Activated CD4-positive, alpha-beta memory T cell treated with anti-CD3 and anti-CD28 coated beads for 36 hours (primary cell): ENCODE measurements at places on chromosomes 12 and 14. TPM values are rescaled to one million over a fixed set of nuclear protein-coding genes. Genes with fewer than 3 reads are reported as not detected.
A peak's percentile ranks its signal among the peaks of the same experiment; 100 is the strongest.

The ASIC1 gene
- 1.6 TPM for total RNA-seq

The OGFOD2 gene
- 22.6 TPM for total RNA-seq

The CELA1 gene
- 0.24 TPM for total RNA-seq

The WSCD2 gene
- total RNA-seq = not detected

The VRTN gene
- total RNA-seq = not detected

The ACVRL1 gene
- not detected for total RNA-seq

The SRRM4 gene
- not detected for total RNA-seq

The KRT73 gene
- not detected for total RNA-seq

DNA sequence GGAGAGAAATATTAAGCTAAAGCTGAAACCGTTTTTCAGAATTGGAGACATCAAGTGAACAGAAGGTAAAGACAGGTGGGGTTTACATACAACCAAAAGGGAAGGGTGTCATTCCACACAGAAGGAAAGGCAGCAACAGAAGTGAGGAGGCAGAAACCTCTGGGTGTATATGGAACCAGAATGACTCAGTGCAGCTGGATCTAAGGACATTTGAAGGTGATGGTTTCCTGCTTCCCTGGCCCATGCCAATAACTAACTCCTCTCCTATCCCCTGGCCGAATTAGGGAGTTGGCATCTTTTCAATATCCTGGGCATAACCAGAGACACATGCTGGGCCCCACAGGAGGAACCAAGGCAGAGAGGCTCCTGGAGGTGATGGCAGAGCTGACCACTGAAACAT is 8.4 kb downstream of the NCKAP5L start:
- no peak for DNase-seq

GRCh38 chr14:64875350-64875749 is 4.4 kb downstream of the SPTB start:
- no peak for DNase-seq

DNA sequence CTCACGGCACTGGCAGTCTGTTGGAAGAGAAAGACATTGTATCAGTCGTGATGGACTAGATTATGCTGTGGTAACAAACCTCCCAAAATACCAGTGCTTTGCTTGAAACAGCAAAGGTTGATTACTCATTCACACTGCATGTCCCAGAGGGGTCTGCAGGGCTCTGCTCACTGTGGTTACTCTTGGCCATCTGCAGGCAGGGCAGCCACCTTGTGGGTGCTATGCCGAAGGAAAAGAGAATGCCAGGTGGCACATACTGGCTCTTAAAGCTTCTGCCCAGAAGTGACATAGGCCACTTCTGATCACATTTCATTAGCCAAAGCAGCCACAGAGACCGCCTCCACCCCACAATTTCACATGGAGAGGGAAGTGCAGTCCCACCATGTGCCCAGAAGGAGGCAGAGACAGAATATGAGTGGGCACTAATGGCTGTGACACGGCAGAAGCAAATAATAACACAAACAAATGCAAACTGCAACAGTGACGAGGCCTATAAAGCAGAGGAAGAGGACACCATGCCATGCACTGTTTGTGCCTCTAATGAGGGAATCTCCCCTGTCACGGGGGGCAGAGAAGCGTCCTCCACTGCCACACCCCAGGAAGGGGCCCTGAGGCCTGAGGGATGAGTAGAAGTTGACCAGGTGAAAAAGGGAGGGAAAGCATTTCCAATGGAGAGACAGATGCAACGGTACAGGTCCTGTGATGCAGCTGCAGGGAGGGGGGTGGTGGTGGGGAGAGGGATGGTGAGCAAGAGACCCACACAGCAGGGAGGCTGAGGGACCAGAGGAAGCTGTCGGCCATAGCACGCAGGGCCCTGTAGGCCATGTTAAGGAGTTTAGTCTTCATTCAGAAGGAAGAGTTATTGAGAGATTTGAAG is 51.7 kb upstream of the KICS2 start:
- peak; percentile 36 for DNase-seq

DNA sequence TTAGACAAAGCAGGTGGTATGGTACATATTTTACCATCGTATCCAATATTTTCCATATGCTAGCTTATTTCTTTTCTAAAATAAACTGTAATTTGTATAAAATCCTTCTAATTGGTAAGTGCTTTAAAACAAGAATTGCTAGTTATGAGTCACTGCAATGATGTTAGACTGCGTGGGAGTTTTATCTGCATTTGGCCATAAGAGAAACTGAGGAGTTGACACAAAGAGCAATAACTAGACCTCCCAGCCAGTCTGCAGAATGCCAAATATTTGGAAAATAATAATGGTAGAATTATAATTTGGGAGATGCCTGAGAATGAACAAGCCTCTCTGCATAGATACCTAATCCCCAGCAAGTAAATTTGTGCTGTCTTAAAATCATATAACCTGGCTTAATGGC is 61.7 kb upstream of the PTPRR start:
- no peak for DNase-seq

- DNase-seq = peak; percentile 82
Measured at GRCh38 chr12:12705838-12706520, 10.0 kb upstream of the GPR19 start.

- no peak for DNase-seq
Measured at GRCh38 chr12:131550121-131550520, 160.8 kb upstream of the SFSWAP start.

DNA sequence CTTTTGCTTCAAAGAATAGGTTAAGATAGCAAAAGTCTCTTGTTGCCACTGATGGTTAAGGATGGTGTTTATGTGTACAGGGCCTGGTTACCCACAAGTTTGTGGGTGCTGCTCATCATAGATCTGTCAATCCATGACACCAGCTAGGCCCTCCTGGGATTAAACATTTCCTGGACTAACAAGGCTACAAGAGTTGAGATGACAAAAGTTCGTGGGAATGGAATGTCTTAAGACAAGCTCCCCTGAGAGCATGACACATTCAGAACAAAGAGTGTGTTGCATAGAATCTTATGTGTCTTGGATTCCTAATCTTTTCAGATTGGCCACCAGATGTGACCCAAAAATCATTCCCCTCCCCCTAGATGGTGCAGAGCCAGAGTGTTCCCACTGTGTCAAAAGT is 592.5 kb upstream of the USP15 start:
- DNase-seq = no peak

DNA sequence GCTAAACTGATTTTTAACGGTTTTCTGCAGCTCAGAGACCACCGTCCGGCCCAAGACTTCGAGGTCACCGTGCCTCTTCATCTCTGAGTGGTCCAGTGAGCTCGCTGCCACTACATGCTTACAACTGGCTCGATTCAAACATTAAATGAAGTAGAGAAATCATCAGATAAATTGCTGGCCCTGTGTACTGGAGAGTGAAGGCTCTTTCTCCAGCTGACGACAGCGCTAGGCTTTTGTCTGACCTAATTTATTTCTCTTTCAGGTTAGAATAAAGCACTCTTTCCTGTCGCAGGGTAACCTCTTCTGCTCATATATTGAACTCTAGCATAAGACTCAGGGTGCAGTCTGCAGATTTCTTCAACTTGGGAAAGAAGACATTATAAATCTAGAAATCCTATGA is 6.4 kb downstream of the BCL11B start:
- no peak for DNase-seq

- DNase-seq = peak; percentile 59
Measured at GRCh38 chr14:20623798-20624197, 17.7 kb downstream of the OR6S1 start.

DNA sequence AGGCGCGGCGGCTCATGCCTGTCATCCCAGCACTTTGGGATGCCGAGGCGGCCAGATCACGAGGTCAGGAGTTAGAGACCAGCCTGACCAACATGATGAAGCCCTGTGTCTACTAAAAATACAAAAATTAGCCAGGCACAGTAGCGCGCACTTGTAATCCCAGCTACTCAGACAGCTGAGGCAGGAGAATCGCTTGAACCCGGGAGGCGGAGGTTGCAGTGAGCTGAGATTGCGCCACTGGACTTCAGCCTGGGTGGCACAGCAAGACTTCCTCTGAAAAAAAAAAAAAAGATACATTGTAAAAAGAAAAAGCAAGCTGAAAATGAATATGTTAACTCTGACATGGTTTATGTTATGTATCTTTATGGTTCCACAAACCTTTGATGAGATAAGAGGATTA is 33.6 kb downstream of the RPGRIP1 start:
- DNase-seq = no peak

DNA sequence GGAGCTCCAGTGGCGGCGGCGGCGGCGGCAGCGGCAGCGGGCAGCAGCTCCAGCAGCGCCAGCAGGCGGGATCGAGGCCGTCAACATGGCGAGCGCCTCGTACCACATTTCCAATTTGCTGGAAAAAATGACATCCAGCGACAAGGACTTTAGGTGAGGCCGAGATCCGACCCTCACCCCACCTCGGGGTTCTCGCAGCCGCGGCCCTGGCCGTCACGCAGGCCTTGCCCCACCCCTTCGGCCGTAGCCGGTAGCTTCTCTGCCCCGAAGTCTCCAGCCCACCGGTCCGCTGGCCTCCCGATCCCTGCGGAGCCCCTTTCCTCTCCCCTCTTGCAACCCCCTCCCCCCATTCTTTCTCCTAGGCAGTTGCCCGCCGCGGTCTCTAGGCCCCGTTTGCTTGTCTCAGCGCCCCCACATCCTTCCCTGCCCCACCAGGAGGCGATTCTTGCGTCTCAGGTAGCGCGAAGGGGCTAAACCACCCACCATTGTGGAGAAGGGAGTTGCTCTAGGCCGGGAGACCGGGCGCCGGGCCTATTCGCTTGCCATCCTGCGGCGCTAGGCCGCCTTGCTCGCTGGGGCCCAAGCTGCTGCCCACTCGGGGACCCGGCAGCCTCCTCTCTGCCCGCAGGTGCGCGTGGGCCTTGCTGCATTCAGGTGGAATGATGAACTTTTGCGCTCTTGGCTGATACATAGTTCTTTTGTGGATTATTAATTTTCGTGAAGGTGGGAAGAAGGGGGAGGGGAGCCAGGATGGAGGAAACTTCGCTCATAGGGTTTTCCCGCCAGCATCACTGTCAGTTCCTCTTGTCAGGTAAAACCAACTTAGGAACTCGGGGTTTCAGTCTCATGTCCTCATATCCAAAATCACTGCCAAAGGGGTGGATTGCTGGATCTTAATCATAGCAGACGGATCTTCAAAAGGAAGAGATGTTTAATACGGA is 745 bp downstream of the CAND1 start:
- DNase-seq = peak; percentile 60

- peak; percentile 23 for DNase-seq
Measured at GRCh38 chr12:107474639-107475539, 210.7 kb upstream of the PWP1 start.

- DNase-seq = no peak
Measured at GRCh38 chr12:1906579-1906978, 11.9 kb downstream of the CACNA2D4 start.

- no peak for DNase-seq
Measured at GRCh38 chr12:71640316-71640715, 23.3 kb downstream of the ZFC3H1 start.
